ENCODE measurements at places on chromosomes 2 and 18. TPM values are rescaled to one million over a fixed set of nuclear protein-coding genes. Genes with fewer than 3 reads are reported as not detected.

The UGT1A9 gene
- total RNA-seq, result 2.0 TPM

DNA sequence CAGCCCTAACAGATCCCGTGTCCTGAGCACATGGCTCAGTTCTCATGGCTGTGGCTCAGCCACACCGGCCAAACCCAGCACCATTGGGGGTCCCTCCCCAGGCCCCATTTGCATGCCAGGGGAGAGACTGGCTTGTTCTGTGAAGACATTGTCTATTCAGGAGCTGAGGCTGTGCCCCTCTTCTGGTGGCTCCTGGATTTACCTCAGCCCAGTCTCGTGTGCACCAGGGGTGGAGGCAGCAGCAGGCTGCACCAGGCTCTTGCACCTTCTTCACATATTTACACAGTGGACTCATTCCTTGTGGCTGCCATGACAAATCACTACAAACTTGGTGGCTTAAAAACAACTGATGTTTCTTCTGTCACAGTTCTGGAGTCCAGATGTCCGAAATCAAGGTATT lies 92.4 kb upstream of the ITGA6 start:
- DNase-seq, result no peak
- H3K27me3 ChIP-seq, result no peaks in the 10 kb centered on the region
- peak overlapping the region; percentile 63 for H3K27ac ChIP-seq
- no peak overlapping the region for H3K4me3 ChIP-seq
- H3K36me3 ChIP-seq, result no peaks in the 10 kb centered on the region

The MC5R gene
- total RNA-seq, result not detected

- no peaks in the 10 kb centered on the region for H3K36me3 ChIP-seq
- no peak overlapping the region for H3K4me3 ChIP-seq
- no peaks in the 10 kb centered on the region for H3K27me3 ChIP-seq
- no peak for DNase-seq
Observed at GRCh38 chr2:76075126-76075525, 364.4 kb upstream of the GCFC2 start.

DNA sequence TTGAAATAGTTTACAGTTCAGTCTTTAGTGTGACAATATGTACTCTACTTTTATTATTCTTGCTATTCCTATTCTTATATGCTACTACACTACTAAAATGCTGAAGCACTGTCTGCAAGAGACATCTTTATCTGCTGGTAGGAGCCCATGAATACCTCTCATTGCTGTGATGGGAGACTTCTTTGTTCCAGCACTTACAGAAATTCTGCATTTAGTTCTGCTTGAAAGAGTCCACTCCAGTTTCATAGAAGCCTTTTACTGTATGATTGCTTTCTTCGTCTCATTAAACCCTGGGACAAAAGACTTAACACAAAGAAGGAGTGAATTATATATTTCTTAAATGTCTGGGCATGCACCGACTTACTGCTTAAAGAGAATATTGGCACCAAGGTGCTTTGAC lies 272.7 kb downstream of the CD226 start:
- H3K27me3 ChIP-seq, result no peaks in the 10 kb centered on the region
- H3K4me1 ChIP-seq, result no peaks in the 10 kb centered on the region
- DNase-seq, result no peak
- no peaks in the 10 kb centered on the region for H3K36me3 ChIP-seq
- no peak overlapping the region for H3K27ac ChIP-seq

- H3K27ac ChIP-seq, result no peak overlapping the region
- H3K27me3 ChIP-seq, result no peaks in the 10 kb centered on the region
- no peaks in the 10 kb centered on the region for H3K4me1 ChIP-seq
Observed at GRCh38 chr2:69634196-69634821, 9.2 kb downstream of the AAK1 start.

GRCh38 chr2:25851740-25852503 lies 26.4 kb downstream of the ASXL2 start:
- H3K36me3 ChIP-seq, result no peaks in the 10 kb centered on the region
- no peak overlapping the region for H3K27ac ChIP-seq
- DNase-seq, result peak; percentile 29
- no peak overlapping the region for H3K4me3 ChIP-seq
- H3K4me1 ChIP-seq, result no peaks in the 10 kb centered on the region

GRCh38 chr2:181847198-181847556 lies 44.4 kb upstream of the ITPRID2 start:
- no peak overlapping the region for H3K4me3 ChIP-seq
- H3K27ac ChIP-seq, result no peak overlapping the region
- DNase-seq, result no peak
- H3K4me1 ChIP-seq, result no peaks in the 10 kb centered on the region

DNA sequence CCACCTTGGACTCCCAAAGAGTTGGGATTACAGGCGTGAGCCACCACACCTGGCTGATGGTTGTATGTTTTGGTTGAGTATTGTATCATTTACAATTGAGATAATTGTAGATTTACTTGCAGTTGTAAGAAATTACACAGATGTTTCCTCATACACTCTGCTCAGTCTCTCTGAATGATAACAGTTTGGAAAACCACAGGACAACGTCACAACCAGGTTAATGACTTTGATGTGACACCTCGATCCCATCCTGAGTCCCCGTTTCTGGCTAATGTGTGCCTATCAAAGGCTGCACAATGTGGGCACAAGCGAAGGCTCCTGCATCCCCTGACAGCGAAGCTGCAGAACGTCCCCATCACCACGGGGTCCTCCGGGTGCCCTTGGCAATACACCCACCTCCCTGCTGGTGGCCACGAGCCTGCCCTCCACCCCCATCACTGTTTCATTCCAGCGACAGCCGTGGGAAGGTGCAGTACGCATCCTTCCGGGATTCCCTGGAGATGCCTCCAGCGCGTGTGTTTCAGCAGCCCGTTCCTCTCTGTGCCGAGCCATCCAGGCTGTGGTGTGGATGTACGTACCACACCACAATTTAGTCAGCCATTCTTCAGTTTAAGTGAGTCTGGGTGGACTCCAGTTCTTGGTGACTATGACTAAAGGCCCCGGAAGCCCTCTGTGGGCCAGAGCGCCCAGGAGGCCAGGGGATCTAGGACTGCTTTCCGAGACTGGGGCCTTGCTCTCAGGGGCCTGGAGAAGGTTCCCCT lies 4.3 kb upstream of the PDCD1 start:
- peaks cover 3% of the 10 kb centered on the region for H3K4me1 ChIP-seq
- no peaks in the 10 kb centered on the region for H3K36me3 ChIP-seq
- no peak overlapping the region for H3K4me3 ChIP-seq
- no peak for DNase-seq

DNA sequence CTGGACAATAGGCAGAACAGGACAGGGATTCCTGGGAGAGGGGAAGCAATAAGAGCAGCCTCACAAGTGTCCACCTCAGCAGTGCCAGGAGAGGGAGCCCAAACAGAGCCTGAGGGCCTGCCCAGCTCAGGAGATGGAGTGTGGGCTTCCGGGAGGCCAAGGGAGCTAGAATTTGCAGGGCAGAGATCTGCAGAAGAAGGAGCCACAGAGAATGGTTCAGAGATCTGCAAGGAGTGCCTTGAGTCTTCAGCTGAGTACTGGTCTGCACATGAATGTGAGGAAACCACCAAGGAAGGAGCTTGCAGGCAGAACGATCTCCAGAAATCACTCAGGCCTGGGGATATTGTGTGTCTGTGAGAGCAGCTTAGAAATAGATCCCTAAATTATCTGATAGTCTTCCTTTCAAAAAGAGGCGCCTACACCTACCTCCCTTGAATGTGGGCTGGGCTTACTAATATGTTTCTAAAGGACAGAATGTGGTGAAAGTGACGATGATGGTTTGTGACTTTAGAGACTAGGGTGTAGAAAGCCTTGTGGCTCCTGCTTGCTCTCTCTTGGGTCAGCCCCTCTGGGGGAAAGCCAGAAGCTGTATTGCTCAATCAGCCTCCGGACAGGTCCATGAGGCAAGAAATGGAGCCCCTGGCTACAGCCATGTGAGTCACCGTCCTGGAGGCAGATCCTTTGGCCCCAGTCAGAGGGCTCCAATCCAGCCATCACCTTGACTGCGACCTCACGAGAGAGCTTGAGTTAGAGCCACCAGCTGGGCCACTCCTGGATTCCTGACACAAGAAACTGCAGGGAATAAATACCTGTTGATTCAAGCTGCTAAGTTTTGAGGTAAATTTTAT lies 7.6 kb upstream of the LPIN1 start:
- H3K27ac ChIP-seq, result no peak overlapping the region
- peak; percentile 51 for DNase-seq
- no peak overlapping the region for H3K4me3 ChIP-seq
- no peaks in the 10 kb centered on the region for H3K27me3 ChIP-seq
- no peaks in the 10 kb centered on the region for H3K36me3 ChIP-seq

The SRD5A2 gene
- not detected for total RNA-seq

DNA sequence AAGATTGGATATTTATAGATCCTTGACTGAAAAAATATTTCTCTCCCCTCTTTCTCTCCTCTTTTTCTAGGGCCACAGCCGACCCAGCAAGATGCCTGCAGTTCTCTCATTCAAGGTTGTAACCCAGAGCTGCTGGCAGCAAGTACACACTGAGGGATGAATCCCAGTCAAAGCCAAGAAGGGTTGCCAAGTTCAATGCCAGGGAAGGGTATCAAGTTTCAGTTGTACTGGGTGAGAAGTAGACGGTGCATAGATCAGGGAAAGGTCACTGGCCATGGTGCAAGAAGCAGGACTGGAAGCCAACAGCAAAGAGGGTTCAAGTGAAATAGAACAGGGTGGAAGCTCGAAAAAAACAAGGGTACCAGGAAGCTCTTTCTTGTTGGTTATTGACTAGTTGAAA lies 170.2 kb downstream of the NRP2 start:
- no peaks in the 10 kb centered on the region for H3K36me3 ChIP-seq
- no peaks in the 10 kb centered on the region for H3K4me1 ChIP-seq
- H3K27me3 ChIP-seq, result no peaks in the 10 kb centered on the region
- DNase-seq, result no peak

DNA sequence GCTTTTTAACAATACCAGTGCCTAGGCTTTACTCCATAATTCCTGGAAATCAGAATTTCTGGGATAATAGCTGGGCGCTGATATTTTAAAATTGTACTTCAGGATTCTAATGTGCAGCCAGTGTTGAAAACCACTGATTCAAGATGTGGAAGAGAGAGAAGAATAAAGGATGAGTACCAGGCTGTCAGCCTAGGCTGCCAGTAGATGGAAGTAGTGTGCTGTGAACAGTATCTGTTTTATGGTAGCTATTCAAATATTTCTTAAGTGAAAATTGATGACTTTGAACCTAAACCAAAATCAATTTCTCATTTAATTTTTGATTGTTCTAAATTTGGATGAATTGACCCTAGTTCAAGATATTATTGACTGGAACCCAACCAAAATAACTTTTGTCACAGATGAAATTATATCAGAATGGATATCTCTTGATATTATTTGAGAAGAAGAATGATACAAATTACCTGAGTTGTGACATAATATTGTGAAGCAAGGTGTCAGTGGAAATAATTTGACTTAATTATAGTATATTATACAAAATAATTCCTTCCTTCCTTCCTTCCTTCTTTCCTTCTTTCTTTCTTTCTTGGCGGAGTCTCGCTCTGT lies 88.0 kb downstream of the COMMD1 start:
- no peak overlapping the region for H3K4me3 ChIP-seq
- H3K4me1 ChIP-seq, result no peaks in the 10 kb centered on the region
- H3K27me3 ChIP-seq, result no peaks in the 10 kb centered on the region
- peak; percentile 25 for DNase-seq
- no peak overlapping the region for H3K27ac ChIP-seq
- H3K36me3 ChIP-seq, result no peaks in the 10 kb centered on the region

GRCh38 chr2:187547353-187547979 lies 6.8 kb downstream of the TFPI start:
- no peaks in the 10 kb centered on the region for H3K4me1 ChIP-seq
- H3K27ac ChIP-seq, result no peak overlapping the region
- no peaks in the 10 kb centered on the region for H3K36me3 ChIP-seq
- DNase-seq, result peak; percentile 30
- H3K27me3 ChIP-seq, result no peaks in the 10 kb centered on the region
- no peak overlapping the region for H3K4me3 ChIP-seq

DNA sequence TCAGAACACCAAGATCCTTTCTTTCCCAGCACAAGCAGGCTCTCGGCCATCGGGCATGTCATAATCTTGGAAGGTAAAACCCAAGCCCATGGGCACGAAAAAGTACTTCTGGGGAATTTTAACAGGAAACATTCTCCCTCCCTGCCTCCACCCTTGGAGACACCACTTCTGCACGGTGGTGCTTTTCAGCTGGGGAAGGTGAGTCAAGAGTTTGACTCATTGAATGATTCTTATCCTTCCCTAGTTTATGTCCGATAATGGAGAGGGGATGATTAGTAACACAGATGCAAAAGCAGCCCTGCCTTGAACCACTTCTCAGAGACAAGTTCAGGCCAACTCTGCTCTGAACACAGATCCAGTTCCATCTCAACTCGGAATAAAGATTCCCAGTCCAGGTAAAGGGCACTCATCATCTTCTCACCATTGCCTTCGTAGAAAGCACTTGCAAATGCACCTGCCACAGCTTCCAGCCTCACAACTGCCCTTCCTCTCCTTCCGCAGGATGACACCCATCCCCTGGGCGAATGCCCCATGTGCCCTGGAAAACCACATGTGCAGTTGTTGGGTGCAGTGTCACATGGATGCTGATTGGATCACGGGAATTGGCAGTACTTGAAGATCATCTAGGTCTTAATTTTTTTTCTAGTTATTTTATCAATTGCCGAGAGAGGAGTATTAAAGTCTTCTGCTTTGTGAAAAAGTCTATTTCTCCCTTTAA lies 136.2 kb downstream of the PXDN start:
- no peaks in the 10 kb centered on the region for H3K36me3 ChIP-seq
- no peak overlapping the region for H3K27ac ChIP-seq
- H3K4me3 ChIP-seq, result no peak overlapping the region
- no peaks in the 10 kb centered on the region for H3K27me3 ChIP-seq

The ATP6V1C2 gene
- total RNA-seq, result 1.7 TPM

The NR4A2 gene
- 4.7 TPM for total RNA-seq

The SYT4 gene
- 1.2 TPM for total RNA-seq

- no peaks in the 10 kb centered on the region for H3K4me1 ChIP-seq
- no peak overlapping the region for H3K27ac ChIP-seq
- no peaks in the 10 kb centered on the region for H3K27me3 ChIP-seq
- no peak overlapping the region for H3K4me3 ChIP-seq
- DNase-seq, result no peak
Observed at GRCh38 chr2:217330647-217331046, 470.8 kb upstream of the TNP1 start.

DNA sequence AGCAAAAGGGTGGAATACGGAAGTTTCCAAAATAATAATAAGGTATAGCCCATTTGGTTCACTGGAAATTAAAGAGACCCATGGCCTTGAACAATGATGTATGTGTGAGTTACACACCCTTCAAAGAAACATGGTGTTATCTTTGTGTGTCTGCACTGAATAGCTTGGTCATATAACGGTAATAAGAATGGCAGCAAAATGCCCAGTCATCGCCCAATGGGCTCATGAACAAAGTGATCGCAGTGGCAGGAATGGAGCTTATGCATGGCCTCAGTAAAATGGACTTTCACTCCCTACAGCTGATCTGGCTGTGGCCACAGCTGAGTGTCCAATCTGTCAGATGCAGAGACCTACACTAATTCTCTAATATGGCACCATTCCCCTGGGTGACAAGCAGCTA lies 201.3 kb downstream of the RPIA start:
- no peaks in the 10 kb centered on the region for H3K27me3 ChIP-seq
- H3K4me1 ChIP-seq, result no peaks in the 10 kb centered on the region
- H3K4me3 ChIP-seq, result no peak overlapping the region
- H3K27ac ChIP-seq, result no peak overlapping the region

The FAM161A gene
- 0.80 TPM for total RNA-seq

GRCh38 chr2:233990261-233990798 lies 60.2 kb upstream of the SPP2 start:
- no peak overlapping the region for H3K27ac ChIP-seq
- no peaks in the 10 kb centered on the region for H3K36me3 ChIP-seq
- DNase-seq, result no peak
- H3K4me3 ChIP-seq, result no peak overlapping the region
- H3K4me1 ChIP-seq, result no peaks in the 10 kb centered on the region

- H3K4me3 ChIP-seq, result no peak overlapping the region
- H3K36me3 ChIP-seq, result no peaks in the 10 kb centered on the region
- H3K27me3 ChIP-seq, result no peaks in the 10 kb centered on the region
- H3K4me1 ChIP-seq, result no peaks in the 10 kb centered on the region
- H3K27ac ChIP-seq, result no peak overlapping the region
Observed at GRCh38 chr2:156541706-156542105, 105.5 kb downstream of the GPD2 start.
